Activated CD4-positive, alpha-beta T cell treated with anti-CD3 and anti-CD28 coated beads, Interleukin-2, amount 50 U/mL, for 1 hour (primary cell): ENCODE measurements at places on chromosomes 13 and 19.

DNA sequence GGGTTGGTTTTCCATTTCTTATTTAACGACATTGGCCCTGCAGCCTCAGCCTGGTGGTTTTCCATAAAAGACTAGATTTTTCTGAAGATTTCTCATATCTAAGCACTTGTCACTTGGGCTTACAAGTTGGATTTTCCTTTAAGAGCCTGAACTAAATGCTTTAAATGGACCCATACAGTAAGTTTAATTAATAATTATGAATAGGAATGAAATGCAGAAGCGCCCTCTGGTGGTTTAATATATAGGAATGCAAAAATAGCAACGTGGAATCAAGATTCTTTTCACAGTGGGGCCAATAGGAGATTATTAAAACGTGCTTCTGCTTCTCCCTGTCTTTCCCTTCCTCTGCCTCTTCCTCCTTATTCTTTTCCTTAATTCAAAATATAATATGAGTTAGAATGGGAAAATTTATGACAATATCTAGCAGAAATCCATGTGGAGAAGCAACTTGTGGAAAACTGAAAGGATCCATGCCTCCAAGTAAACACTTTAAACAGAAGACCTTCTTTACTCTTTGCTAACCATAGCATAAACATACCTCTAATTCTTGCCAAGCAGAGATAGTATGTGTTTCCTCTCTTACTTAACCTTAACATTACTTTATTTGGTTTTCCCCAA, 324.0 kb downstream of the GPC5 start:
- no peak for DNase-seq

DNA sequence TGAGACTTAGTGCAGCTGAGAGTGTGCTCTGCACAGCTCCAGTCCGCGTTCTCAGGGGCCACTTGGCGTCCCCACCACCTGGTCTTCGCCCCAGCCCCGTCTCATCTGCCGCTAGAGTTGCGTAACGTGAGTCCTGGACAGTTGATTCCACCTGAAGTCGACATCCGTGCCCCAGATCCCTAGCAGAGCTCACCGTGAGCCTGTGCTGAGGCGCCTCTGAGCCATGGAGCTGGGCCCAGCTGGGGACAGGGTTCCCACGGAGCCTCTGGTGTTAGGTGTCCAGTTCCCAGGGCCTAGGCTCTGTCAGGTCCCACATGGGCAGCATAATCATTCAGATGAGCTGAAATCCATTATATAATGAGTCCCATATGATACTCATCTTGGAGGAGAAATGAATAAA, 147.1 kb upstream of the SOX1 start:
- no peak for DNase-seq

GRCh38 chr19:35757231-35757748, 461 bp upstream of the HSPB6 start:
- no peak for DNase-seq

DNA sequence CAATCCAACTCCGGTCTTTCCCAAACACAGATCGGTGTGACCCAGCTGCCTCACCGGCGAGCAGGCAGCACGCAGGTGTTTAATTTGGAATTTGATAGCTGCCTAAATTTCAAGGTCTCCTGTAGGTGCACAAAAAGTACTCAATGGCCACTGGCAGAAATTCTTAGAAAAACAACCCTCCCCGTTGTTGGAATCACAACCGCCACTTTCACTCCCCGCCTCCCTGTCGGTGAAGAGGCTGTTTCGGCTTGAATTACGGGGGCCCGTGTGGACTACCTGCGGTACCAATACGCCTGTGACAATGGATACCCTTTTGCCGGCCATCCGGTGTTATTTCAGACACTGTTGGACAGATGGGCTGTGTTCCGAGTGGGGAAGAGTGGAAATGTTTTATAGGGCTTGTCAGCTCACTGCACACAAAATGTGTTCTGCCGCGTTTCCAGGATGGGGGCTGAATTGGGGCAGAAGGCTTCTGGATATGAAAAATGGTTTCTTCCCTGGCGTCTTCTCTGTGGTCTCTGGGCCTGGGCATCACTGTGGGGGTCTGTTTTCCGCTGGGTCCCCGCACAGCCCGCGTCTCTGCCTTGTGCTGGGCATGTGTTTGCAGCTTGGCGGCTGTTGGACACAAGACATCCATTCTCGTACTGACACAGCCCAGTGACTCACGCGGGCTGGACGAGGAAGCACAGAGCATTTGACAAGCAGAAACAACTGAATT, 45.4 kb downstream of the ZIC5 start:
- no peak for DNase-seq

GRCh38 chr13:70864731-70865130, 756.5 kb upstream of the KLHL1 start:
- DNase-seq: no peak

DNA sequence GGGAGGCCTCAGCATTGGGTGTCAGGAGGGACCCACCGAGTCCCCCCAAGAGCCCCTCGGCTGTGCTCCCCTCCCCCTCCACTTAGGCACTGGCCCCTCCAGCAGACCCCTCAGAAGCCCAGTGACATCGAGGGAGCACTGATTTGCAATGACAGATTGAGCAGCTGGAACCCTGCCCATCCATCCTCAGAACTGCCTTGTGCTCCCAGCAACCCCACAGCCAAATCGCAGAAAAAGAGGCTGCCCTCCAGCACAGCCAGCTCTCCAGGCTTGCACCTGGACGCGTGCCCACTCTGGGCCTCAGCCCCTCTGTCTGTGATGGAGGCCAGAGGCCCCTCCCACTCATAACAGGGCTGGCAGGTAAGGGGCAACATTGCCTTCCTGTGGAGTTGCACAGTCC, 123.2 kb upstream of the VSTM2B start:
- no peak for DNase-seq

- DNase-seq: no peak
Measured at GRCh38 chr13:73745190-73745589, 389.0 kb downstream of the KLF12 start.

DNA sequence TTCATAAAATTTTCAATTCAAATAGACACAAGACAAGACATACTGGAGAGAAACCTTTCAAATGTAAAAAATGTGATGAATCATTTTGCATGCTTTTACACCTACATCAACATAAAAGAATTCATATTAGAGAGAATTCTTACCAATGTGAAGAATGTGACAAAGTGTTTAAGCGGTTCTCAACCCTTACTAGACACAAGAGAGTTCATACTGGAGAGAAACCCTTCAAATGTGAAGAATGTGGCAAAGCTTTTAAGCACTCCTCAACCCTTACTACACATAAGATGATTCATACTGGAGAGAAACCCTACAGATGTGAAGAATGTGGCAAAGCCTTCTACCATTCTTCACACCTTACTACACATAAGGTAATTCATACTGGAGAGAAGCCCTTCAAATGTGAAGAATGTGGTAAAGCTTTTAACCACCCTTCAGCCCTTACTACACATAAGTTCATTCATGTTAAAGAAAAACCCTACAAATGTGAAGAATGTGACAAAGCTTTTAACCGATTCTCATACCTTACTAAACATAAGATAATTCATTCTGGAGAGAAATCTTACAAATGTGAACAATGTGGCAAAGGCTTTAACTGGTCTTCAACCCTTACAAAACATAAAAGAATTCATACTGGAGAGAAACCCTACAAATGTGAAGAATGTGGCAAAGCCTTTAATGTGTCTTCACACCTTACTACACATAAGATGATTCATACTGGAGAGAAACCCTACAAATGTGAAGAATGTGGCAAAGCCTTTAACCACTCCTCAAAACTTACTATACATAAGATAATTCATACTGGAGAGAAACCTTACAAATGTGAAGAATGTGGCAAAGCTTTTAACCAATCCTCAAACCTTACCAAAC, 24.6 kb upstream of the ZNF431 start:
- DNase-seq: no peak

DNA sequence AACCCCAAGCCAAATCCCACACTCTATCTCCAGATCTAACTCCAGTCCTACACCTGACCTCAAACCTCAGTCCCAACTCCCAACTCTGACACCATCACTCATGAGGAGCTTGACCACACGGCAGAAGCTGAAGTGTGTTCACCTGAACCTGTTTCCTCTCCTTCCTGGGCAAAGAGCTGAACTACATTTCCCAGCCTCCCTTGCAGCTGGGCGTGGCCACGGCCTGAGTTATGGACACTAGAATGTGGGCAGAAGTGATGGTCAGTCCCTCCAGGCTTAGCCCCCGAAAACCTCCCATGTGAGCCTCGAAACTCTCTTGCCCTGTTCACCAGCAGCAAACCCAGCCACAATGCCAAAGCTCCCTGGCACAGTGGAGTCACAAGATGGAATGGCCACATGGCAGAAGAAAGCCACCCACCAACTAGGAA, 19.5 kb upstream of the MEIS3 start:
- DNase-seq: no peak

GRCh38 chr13:47521890-47522487, 479.1 kb downstream of the SUCLA2 start:
- DNase-seq: no peak
